Small intestine (tissue), 16 donors: ENCODE measurements at places on chromosomes 11 and 22. TPM values are rescaled to one million over a fixed set of nuclear protein-coding genes. Genes with fewer than 3 reads are reported as not detected.
A peak's percentile ranks its signal among the peaks of the same experiment; 100 is the strongest.

DNA sequence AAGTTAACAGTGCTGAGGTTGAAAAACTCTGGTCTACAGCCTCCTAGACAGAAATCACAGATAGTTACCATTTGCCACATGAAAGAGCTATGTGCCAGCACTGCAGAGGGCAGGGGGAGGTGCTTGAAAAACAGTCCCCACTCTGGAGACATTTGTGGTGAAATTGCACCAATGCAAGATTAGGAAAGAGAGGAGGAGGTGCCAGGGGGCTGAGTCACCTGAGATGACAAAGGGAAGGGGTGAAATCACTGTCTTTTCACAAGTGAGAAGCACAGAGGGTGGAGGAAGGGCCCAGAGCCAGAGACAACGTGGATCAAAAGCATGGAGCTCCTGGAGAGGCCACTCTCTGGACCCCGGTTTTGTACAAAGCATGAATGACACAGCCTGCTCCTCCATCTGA lies 196.3 kb downstream of the BUD13 start:
- no peak for DNase-seq
- no peak overlapping the region for H3K4me3 ChIP-seq
- no peaks in the 10 kb centered on the region for H3K36me3 ChIP-seq
- H3K4me1 ChIP-seq = no peaks in the 10 kb centered on the region

DNA sequence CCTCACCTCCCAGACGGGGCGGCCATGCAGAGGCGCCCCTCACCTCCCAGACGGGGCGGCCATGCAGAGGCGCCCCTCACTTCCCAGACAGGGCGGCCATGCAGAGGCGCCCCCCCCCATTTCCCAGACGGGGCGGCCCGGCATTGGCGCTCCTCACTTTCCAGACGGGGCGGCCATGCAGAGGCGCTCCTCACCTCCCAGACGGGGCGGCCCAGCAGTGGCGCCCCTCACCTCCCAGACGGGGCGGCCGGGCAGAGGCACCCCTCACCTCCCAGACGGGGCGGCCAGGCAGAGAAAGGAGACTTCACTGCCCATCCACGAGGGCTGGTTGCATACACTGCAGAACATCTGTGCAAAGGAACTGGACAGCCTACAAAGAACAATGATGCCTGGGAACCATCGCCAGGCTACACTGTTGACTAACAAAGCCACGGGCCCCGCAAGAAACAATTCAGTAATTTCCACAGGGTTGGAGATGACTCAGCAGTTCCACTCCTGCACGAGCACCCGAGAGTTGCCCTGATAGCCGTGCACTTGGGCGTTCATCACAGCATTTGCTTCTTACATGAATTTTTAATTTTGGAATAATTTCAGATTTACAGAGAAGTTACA lies 58.7 kb downstream of the CTTN start:
- H3K4me3 ChIP-seq = no peak overlapping the region
- no peak overlapping the region for H3K27ac ChIP-seq
- DNase-seq = no peak
- peaks cover 3% of the 10 kb centered on the region for H3K27me3 ChIP-seq
- no peaks in the 10 kb centered on the region for H3K36me3 ChIP-seq
- H3K4me1 ChIP-seq = no peaks in the 10 kb centered on the region

DNA sequence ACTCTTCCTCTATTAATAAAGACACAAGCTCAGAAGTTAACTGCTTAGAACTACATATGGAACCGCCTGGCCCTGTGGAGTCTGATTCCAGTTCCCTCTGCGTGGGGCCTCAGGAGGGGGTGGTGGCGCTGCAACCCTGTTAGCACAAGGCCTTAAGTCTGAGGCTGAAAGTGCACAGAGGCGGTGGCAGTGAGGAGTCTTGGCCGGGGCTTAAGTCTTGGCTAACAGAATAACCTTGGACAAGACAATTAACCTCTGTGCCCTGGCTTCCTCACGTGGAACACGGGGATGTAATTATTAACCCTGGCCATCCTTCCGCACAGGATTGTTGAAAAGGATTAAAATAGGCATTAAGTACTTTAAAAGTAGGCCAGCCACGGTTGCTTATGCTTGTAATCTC lies 191.5 kb downstream of the CEP164 start:
- no peaks in the 10 kb centered on the region for H3K36me3 ChIP-seq
- no peaks in the 10 kb centered on the region for H3K27me3 ChIP-seq
- H3K4me3 ChIP-seq = no peak overlapping the region
- peak; percentile 93 for DNase-seq
- no peaks in the 10 kb centered on the region for H3K4me1 ChIP-seq
- peak overlapping the region; percentile 92 for H3K27ac ChIP-seq

DNA sequence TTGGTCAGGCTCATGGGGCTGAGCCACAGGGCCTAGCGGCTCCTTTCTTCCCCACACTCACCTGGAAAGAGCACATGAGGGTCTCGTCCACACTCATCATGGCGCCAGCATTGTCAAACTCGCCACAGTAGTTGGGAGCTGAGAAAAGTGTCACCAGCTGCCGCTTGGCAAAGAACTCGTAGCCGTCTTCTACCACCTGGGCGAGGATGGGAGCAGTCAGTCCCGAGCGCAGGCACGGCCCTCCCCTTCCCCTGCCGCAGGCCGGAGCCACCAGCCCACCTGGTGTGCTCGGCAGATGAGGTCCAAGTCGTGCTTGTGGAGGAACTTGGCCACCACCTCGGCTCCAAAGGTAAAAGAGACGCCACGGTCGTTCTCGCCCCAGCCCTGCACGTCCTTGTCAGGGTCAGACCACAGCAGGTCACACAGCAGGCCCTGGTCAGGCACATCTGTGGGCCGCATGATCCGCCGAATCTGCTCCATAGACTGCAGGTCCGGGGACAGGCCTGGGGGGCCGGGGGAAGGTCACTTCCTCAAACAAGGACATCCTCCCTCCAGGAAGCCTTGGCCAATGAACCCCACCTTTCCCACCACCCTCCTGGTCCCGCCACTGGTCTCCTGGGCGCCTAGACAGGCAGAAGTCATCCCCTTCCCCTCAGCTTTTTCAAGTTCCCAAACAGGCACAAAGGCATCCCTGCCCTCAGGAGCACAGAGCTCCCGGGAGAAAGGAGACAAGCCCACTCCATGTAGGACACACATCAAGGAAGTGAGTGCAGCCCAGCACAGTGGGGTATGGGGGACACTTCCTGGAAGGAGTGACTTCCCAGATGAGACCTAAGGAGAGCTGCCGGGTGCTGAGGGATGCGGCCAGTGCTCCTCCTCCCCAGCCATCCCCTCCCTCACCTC lies 2.7 kb downstream of the PPP1CA start:
- peaks cover 3% of the 10 kb centered on the region for H3K4me1 ChIP-seq
- H3K27ac ChIP-seq = no peak overlapping the region
- peaks cover 12% of the 10 kb centered on the region for H3K36me3 ChIP-seq
- H3K27me3 ChIP-seq = no peaks in the 10 kb centered on the region
- no peak for DNase-seq

DNA sequence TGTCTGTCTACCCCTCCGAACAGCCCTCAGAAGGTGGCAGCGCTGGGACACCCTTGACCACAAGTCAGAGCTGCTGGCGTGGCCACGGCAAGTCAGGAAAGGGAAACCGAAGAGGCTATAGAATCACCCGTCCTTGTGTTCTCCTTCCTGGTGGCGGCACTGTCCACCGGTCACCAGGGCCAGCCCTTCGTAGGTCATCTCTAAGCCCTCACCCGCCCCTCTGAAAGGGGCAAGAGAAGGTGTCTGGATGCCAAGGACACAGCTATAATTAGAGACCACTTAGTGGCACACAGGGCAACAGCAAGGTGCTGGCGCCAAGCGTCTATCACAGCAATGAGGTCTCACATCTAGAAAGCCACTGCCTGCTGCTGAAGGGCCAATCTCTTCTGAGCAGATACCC lies 320.9 kb downstream of the SHANK2 start:
- H3K36me3 ChIP-seq = no peaks in the 10 kb centered on the region
- no peaks in the 10 kb centered on the region for H3K4me1 ChIP-seq
- no peaks in the 10 kb centered on the region for H3K27me3 ChIP-seq
- H3K4me3 ChIP-seq = no peak overlapping the region
- DNase-seq = no peak
- no peak overlapping the region for H3K27ac ChIP-seq

DNA sequence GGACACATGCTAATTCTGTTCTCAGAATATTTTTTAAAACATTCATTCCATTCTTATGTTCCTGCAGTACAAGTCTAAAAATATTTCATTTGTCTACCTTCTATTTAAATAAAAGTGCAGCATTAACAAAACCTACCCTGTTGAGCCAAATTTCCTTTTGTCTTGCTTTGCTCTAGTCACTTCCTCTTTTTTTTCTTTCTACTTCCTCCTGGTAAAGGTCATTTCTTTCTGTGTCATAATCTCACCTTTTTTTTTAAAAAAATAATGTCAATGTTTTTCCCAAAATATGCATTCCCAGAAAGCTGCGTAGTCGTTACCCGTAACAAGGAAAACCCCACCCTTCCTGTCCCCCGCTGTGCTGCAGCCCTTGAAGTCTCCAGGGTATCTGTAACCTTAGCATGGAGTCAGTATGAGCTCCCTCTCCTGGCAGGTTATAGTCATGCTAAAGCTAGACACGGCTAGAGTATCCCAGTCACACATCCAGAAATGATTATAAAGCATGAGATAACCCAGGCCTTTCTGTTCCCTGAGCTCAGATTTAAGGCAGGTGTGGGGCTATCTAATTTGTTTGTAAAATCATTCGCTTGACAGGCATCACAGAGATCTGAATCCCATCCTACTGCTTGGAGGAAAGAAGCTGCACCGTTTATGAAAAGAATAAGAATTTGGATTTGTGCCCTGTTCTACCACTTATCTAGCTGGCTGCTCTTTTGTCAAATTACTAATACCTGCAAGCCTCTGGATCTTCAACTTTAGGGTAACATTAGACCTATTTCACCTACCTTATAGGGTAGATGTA lies 51.1 kb upstream of the EED start:
- H3K4me1 ChIP-seq = peaks cover 12% of the 10 kb centered on the region
- no peaks in the 10 kb centered on the region for H3K27me3 ChIP-seq
- peak; percentile 86 for DNase-seq

DNA sequence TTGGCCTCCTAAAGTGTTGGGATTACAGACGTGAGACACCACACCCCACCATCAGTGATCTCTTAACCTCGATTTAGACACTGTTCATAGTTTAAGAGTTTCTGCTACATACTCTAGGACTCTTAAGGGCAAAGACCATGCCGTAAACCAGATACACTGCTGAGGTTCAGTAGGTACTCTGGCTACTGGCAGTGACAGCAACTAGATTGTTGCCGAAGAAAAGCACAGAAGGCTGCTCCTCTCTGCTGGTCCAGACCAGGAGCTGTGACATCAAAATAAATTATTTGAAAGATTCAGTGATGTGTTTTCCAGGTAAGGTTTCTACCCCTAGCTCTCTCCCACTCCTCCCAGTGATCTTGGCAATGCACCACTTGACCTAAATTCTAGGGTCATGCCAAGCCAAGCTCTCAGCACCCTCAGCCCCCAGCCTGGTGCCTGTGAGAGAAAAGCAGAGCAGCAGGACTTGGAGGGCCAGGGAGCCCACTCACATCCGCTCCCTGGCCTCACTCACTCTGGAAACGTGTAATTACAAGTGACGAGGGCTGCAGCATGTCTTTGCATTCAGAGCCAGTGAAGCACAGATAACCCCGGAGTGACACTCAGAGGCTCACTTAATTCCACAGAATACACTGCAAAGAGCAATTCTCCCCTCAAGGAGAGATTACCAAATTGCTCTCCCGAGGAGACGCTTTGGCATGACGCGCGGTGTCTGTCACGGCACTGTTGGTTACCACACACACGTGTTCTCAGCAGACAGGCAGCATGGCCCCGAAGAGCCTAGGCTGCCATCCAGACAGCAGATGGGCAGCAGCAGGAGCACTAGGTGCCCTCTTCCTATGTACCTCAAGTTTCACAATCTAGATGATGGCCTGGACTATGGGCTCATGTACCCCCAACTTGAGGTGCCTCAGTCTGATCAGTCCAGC lies 96.9 kb upstream of the PITPNB start:
- no peaks in the 10 kb centered on the region for H3K27me3 ChIP-seq
- no peaks in the 10 kb centered on the region for H3K36me3 ChIP-seq
- no peak overlapping the region for H3K4me3 ChIP-seq
- no peak overlapping the region for H3K27ac ChIP-seq

DNA sequence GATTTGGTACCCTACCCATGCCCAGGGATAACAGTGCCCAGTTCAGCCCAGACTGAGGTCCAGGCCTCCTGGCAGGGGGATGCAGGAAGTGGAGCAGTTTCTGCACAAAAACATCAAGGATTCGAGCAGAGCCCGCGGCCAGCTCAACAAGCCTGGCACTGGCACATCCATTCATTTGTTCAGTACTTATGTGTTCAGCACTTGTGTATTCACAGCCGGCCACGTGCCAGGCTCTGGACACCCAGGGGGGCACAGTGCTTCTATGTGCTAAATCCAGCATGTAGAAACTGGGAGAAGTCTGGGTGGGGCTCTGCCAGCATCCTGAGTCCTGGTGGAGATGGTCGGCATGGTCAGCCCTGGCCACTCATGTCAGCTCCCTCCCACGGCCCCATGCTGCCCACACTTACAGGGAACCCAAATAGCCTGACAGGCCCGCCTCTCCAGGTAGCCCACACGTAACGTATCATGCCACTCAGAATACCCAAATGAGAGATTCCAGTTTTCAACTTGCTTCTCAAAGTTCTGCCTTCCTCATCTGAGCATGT lies 28.5 kb downstream of the LINC01488 start:
- H3K4me1 ChIP-seq = no peaks in the 10 kb centered on the region
- H3K36me3 ChIP-seq = no peaks in the 10 kb centered on the region
- no peak overlapping the region for H3K4me3 ChIP-seq
- no peak overlapping the region for H3K27ac ChIP-seq

OR8D4 gene
- not detected for polyA plus RNA-seq

GRCh38 chr11:2821891-2822290 lies 63.7 kb downstream of the CDKN1C start:
- DNase-seq = no peak
- H3K4me1 ChIP-seq = no peaks in the 10 kb centered on the region
- H3K27ac ChIP-seq = no peak overlapping the region

XKR3 gene
- polyA plus RNA-seq = not detected

GRCh38 chr22:30882974-30883533 lies 85.5 kb downstream of the MORC2 start:
- H3K27me3 ChIP-seq = no peaks in the 10 kb centered on the region
- no peak overlapping the region for H3K4me3 ChIP-seq
- no peaks in the 10 kb centered on the region for H3K4me1 ChIP-seq
- no peaks in the 10 kb centered on the region for H3K36me3 ChIP-seq
- DNase-seq = no peak
- H3K27ac ChIP-seq = no peak overlapping the region

DNA sequence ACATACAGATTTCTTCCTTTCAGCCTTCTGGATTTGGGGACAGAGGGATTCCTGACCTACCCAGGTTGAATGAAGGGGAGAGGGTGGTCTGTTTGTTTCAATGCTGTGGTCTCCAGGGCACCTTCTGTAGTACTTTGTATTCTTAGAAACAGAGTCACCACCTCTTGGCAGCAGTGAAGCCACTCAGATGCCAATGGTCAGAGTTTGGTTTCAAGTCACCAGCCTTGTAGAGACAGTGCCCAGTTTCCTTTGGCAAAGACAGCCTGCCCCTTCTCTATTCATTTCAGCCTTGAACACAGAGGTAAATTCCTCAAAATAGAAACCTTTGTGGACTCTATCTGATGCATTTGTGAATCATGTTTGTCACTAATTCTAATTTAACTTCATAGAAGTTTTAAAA lies 111.7 kb upstream of the RASSF10 start:
- H3K4me3 ChIP-seq = no peak overlapping the region
- H3K27ac ChIP-seq = no peak overlapping the region
- peaks cover 31% of the 10 kb centered on the region for H3K36me3 ChIP-seq
- no peaks in the 10 kb centered on the region for H3K27me3 ChIP-seq

SERPING1 gene
- 17.6 TPM for polyA plus RNA-seq

GRCh38 chr11:1757861-1758610 lies 5.7 kb downstream of the CTSD start:
- no peaks in the 10 kb centered on the region for H3K27me3 ChIP-seq
- H3K4me3 ChIP-seq = no peak overlapping the region
- H3K27ac ChIP-seq = no peak overlapping the region

MMP10 gene
- 4.9 TPM for polyA plus RNA-seq

OPCML gene
- polyA plus RNA-seq = not detected
